ENCODE measurements at places on chromosomes 13 and 19. TPM values are rescaled to one million over a fixed set of nuclear protein-coding genes. Genes with fewer than 3 reads are reported as not detected.

EMP3 gene
- 31.4 TPM for total RNA-seq

ICAM5 gene
- under 0.01 TPM for total RNA-seq

CFD gene
- total RNA-seq: 0.65 TPM

IGSF23 gene
- 0.65 TPM for total RNA-seq

ANGPTL8 gene
- not detected for total RNA-seq

KCNJ14 gene
- 0.76 TPM for total RNA-seq

PSG11 gene
- not detected for total RNA-seq

OR7D2 gene
- not detected for total RNA-seq

SIX5 gene
- total RNA-seq: 5.6 TPM

LACC1 gene
- total RNA-seq: 9.8 TPM

ZNF480 gene
- total RNA-seq: 7.8 TPM

All from vein endothelial cell (primary cell).